ENCODE measurements at places on chromosomes 16 and 17. TPM values are rescaled to one million over a fixed set of nuclear protein-coding genes. Genes with fewer than 3 reads are reported as not detected.

Gene FOXO3B
- 3.6 TPM for total RNA-seq

Gene HOXB8
- 0.51 TPM for total RNA-seq

Gene ZNF646
- 12.3 TPM for total RNA-seq

Gene HIGD1B
- total RNA-seq, result not detected

Gene CPNE2
- total RNA-seq, result 14.6 TPM

Gene KRTAP4-6
- not detected for total RNA-seq

Gene TBC1D3
- total RNA-seq, result not detected

Gene COPRS
- total RNA-seq, result 96.3 TPM

Data from fibroblast of lung (primary cell).